NCI-H2081 (cell line): ENCODE measurements at places on chromosomes 6 and 20.

- no peak for DNase-seq
Measured at GRCh38 chr6:148997865-148998264, 251.0 kb downstream of the UST start.

GRCh38 chr20:62744741-62745191, 36.1 kb downstream of the NTSR1 start:
- DNase-seq = no peak

GRCh38 chr6:80234908-80235307, 128.4 kb downstream of the BCKDHB start:
- no peak for DNase-seq

DNA sequence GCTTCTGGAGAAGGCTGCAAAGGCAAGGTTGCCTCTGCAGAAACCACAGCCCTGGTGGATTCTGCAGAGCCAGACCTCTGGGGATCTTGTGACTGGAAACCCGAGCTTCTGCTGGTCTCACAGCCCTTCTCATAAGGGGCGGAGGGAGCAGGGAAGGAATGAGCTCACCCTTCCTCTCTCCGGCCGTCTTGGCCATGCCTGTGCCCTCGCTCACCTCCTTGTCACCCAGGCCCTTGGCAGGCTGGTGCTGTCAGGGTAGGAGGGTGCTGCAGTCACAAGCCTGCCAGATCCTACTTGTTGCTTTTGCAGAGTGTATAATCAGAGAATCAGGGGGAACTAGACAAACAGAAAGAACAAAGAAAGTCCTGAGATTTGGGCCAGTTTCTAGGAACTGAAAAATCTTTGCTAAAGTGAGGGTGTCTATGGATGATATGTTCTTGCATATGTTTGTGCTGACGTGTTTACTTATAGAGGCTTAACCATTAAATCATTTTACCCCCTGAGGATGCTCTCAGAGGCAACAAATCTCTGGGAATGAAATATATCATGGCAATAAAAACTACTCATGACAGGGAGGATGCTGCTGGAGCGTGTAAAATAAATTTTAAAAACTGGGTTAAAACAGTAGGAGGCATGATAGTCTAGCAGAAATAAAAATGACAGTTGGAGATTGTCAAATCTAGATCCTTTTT, 244.9 kb upstream of the SOX4 start:
- no peak for DNase-seq

GRCh38 chr6:108838101-108838717, 10.0 kb upstream of the ARMC2 start:
- DNase-seq = no peak

GRCh38 chr6:63637865-63638445, 2.4 kb downstream of the PHF3 start:
- no peak for DNase-seq

DNA sequence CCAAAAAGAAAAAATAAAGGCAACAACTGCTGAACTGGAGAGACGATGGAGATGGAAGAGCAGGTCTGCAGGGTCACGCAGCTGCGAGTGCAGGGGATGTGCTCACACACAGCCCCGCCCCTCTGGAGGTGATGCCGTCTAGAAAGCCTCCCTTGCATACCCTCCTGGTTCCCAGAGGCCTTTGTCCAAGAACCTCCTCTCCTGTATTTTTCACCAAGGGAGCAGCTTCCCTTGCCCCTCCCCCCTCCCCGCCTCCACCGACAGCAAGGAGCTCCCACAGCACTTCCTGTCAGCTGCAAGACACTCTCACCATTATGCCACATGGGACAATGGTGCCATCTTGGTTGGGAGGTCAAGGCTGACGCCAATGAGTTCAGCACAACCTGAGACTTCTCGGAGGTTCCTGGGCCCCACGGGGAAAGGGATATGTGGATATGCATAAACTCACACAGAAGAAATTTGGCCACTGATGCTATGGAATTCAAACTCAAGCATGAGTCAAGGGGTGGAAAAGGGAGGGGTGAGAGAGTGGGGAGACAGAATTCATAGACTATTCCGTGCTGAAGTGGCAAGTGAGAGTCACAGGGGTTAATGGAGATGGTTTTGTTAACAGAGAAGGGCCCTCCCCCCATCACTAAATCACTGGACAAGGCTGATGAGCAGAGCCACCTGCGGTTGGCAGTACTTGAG, 132.9 kb downstream of the SCML4 start:
- no peak for DNase-seq

GRCh38 chr6:139376604-139377218, 2.3 kb upstream of the CITED2 start:
- no peak for DNase-seq

GRCh38 chr6:146968041-146968760, 236.0 kb upstream of the STXBP5 start:
- DNase-seq = no peak

GRCh38 chr20:48725555-48725991, 102.2 kb downstream of the PREX1 start:
- DNase-seq = no peak

DNA sequence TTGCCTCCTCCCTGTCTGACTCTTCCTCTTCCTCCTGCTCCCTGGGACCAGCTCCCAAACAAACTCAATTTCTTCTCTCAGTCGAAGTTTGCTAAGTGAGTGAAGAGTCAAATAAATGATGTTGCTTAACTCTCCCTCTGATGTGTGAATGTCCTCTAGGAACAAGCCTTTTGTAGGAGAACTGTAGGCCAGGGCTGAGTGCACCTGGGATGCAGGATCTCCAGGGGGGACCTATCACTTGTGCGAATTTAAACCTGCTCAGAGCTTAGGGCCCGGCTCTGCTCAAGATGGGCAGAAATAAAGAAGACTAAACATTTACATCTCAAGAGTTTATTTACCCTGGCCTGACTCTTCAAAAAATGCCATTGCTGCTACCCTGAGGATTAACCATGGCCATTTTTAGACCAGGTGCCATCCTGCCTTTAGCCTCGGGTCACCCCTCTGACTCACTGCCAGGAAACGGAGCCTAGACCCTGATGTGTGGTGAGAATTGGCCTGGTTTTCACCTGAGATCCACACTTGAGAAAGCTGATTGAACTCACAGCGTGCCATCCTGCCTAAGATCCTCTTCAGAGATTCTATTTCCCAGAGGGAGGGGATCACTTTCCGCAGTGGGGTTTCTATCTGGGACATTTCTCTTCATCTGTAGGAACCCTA, 63.6 kb upstream of the CD93 start:
- DNase-seq = no peak

DNA sequence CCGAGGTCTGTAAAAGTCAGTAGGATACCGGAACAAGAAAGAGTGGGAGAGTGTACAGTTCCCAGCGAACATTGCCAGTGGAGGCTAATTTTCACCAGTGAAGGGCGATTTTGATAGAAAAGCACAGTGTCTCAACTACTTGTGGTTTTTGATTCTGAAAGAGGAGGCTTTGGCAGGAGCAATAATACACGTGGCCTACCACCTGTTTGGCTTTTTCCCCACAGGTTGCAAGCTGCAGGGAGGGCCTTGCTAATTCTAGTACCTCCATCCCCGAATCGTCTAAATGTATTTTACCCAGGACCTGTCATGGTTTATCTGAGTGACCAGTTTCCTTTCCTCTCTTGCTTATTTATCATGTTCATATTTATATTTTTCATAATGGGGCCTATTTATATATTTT, 3.3 kb upstream of the EFCAB8 start:
- DNase-seq = no peak
